ENCODE measurements at places on chromosomes 11 and 22.

DNA sequence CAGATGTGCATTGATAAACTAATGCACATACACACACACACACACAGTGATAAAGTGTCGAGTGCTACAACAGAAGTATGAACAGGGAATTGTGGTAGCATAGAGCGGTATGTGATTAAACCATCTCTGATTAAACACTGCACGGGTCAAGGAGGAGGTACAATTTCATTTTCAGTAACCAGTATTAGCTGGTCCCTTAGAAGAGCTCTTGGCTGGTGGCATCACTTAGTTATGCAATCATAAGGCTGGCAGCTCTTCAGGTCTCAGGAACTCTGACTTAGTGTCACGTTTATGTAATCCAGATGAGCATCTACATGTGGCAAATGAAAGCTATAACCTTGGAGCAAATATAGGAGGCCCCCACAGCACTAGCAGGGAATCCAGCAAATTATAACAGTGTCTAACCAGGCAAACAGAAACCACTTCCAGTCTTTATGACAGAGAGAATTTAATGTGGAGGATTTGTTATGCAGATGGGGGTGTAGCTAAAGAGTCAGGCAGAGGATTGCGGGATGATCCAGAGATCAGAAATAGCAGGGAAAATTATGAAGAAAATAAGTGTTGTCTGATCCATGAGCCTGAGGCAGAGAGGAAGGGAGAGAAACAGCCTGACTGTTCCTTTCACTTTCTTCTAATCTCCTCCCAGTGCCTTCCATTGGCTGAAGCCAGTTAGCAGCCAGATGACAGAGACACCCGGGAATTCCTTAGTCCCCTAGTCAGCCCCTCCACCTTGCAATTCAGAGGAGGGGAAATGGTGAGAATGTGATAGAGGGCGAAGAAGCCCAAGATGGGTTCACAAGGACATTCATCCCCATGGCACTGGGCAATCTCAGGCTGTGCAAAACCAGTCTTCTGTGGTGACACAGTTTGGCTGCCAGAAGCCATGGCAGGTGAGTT lies 533.1 kb upstream of the TENM4 start:
- no peak for DNase-seq

DNA sequence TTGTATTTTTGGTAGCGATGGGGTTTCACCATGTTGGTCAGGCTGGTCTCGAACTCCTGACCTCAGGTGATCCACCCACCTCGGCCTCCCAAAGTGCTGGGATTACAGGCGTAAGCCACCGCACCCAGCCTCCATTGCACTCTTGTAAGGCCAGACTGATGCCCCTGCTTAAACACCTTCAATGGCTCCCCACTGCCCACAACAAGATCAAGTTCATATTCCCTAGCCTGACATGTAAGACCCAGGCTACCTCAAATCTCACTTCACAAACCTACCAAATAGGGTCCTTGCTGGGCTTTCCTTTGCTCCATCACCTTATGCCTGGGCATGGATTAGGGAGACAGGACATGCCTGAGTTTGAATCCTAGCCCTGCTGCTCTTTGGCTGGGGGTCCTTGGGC lies 13.1 kb downstream of the UQCR10 start:
- no peak for DNase-seq

DNA sequence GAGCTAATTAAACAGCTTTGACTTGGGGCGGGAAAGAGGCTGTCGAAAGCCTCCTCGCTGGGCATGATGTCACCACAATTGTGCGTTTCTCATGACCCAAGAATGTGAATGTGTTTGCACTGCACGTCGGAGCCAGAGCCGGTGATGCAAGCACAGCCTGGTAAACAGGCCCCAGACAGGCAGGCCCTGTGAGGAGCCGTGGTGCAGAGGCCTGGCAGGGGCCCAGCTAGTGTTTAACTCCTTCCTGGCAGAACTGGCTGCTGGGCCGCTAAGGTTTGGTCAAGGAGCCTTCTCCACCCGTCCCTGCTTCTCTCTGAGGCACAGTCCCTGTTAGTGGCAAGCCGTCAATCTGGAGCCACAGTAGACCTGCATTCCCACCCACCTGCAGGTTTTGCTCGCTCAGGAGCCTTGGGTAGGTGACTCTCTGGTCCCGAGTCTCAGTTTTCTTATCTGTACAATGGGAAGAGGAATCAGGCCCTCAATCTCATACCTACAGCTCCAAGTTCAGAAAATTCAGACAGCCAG lies 25.4 kb upstream of the SMTN start:
- DNase-seq, result peak; percentile 46

- no peak for DNase-seq
Observed at GRCh38 chr11:77602381-77603088, 12.8 kb downstream of the AQP11 start.

- DNase-seq, result no peak
Observed at GRCh38 chr22:48644997-48645396, 1182.7 kb downstream of the BRD1 start.

GRCh38 chr11:62137881-62138629 lies 14.2 kb downstream of the INCENP start:
- no peak for DNase-seq

DNA sequence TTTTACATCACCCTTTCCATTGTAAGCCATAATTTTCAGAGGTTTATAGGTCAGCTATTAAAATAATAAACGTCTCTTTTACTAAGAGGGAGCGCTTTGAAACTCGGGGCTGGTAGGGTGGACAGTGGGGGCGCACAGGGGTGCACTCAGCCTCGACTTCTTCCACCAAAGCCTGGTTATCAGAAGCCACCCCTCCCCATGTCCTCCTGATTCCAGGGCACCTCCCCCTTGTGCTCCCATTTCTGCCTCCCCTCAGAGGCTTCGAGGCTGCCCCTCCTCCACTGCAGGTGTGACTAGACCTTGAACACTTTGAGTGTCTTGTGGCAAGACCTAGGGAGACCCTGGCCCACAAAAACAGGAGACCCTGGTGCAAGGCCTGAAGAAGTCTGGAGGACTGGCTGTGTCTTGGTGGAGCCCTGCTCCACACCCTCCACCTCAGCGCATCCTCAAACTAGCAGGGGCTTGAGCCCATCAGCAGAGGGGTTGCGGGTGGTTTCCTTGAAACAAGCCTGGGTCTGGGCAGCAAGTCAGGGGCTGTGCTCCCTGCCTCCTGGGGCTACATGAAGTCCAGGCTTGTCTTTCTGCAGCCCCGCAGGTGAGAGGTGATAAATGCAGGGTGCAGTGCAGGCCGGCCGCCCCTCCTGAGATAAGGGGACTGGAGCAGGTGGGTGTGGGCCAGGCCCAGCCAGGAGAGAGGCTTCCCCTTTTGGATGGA lies 3.0 kb downstream of the CDKN1C start:
- no peak for DNase-seq

- DNase-seq, result no peak
Observed at GRCh38 chr11:37409124-37409523, 811.1 kb upstream of the RAG2 start.

DNA sequence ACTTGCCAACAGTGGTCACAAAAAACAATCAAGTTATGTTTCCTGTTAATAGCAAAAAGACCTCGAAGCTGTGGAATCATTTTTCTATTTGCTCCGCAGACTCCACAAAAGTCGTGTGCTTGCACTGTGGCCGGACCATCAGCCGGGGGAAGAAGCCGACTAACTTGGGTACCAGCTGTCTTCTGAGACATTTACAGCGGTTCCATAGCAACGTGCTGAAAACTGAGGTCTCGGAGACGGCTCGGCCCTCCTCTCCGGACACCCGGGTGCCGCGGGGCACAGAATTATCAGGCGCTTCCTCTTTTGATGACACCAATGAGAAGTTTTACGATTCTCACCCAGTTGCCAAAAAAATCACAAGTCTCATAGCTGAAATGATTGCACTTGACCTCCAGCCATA lies 31.6 kb downstream of the ZBED4 start:
- no peak for DNase-seq
